CD14-positive monocyte (primary cell): ENCODE measurements at places on chromosomes 13 and 19.

- DNase-seq = peak; percentile 56
Measured at GRCh38 chr19:40612831-40613689, 11.9 kb downstream of the LTBP4 start.

GRCh38 chr13:48178126-48178525 is 54.9 kb upstream of the ITM2B start:
- no peak for DNase-seq

- DNase-seq = peak; percentile 53
Measured at GRCh38 chr19:16355293-16356043, 30.8 kb downstream of the KLF2 start.

GRCh38 chr13:72427757-72428528 is 299.5 kb downstream of the MZT1 start:
- no peak for DNase-seq

GRCh38 chr19:13646758-13647157 is 117.6 kb upstream of the MRI1 start:
- no peak for DNase-seq

DNA sequence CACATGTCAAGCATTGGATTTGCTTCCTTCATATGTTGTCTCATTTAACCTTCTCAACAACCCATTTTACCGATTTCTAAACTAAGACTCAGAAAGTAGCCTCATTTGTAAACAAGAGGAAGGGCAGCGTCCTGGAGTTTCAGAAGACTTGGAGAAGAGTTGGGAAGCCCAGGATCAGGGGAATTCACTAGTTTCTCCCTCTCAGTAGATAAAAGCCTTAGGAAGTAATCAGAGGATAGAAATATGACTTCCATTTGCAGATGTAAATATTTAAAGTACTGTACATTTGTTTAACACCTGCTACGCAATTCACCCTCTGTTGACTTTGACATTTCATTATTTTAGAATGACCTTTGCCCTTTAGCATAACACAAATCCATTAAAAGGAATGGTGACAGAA is 216.4 kb downstream of the DCT start:
- DNase-seq = no peak

DNA sequence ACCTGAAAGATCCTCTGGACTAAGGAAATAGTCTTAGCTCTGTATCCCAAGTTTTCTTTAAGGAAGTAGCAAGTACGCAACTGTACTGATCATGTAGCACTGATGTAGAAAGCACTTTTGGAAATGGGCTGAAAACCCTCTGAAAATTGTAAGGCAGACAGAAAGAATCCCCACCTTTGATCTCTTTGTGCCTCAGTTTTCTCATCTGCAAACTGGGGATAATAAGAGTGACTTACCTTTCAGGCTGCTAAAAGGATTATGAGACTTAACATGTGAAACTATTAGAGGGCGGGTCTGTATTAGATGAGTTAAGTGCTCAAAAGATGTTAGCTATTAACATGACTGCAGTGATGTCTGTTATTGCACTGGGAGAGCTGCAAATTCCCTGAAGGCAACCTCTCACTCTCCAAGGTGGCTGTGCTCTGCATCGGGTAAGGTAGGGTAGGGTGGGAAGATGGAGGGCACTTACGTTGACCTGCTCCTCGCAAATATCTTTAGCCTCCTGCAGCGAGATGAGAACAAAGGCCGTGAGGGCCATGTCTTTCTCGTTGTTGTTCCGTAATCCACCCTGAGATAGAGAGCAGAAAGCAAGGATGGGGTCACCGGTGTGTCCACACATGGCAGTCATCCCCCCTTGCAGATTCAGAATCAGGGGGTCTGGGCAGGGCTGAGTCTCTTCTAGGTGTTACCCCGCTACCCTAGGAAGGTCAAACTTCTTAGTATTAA is 20.4 kb upstream of the TNFSF14 start:
- no peak for DNase-seq

- DNase-seq = no peak
Measured at GRCh38 chr13:38767506-38768265, 80.8 kb downstream of the FREM2 start.

DNA sequence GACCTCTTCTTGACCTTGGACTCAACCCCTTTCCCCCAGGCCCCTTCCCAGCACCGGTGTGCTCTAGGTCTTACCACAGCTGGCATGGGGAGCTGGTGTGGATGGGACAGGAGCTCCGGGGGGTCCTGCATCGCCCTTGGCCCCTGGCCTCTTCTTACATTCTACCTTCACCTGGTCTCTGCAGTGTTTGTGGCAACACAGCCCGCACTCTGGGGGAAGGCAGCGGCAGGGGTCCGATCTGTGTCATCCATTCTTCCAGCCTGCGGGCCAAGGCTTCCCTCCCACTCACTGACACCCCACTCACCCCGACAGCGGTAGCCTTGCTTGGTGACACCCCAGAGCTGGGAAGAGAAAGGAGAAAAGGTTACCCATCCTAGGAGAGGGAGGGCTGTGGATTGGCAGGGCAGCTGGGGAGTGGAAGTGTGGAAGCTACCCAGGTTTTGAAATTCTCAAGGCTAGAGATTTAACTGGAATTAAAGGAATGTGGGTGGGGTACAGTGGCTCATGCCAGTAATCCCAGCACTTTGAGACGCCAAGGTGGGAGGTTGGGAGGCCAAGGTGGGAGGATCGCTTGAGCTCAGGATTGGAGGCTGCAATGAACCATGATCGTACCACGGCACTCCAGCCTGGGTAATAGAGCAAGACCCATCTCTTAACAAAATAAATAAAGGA is 8.3 kb downstream of the FAM98C start:
- DNase-seq = no peak

- DNase-seq = no peak
Measured at GRCh38 chr13:101098873-101099272, 317.4 kb downstream of the NALCN start.

DNA sequence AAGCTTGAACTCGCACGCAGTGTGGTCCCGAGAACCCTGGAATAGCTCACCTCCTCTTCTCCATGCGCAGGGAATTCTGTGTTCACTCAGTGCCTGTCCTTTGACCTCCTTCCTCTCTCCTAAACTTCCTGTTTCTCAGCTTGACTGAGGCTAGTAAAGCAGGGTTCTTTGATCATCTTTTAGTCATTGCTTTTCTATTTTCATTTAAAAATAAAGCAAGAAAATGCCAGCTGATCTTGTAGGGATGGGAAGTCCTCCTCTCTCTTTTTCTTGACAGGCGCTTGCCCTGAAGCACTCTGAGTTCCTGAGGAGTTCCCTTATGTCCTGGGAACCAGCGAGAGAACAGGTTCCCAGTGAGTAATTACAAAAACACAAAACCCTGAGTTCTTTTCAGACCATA is 62.8 kb downstream of the ARHGEF7 start:
- DNase-seq = no peak

DNA sequence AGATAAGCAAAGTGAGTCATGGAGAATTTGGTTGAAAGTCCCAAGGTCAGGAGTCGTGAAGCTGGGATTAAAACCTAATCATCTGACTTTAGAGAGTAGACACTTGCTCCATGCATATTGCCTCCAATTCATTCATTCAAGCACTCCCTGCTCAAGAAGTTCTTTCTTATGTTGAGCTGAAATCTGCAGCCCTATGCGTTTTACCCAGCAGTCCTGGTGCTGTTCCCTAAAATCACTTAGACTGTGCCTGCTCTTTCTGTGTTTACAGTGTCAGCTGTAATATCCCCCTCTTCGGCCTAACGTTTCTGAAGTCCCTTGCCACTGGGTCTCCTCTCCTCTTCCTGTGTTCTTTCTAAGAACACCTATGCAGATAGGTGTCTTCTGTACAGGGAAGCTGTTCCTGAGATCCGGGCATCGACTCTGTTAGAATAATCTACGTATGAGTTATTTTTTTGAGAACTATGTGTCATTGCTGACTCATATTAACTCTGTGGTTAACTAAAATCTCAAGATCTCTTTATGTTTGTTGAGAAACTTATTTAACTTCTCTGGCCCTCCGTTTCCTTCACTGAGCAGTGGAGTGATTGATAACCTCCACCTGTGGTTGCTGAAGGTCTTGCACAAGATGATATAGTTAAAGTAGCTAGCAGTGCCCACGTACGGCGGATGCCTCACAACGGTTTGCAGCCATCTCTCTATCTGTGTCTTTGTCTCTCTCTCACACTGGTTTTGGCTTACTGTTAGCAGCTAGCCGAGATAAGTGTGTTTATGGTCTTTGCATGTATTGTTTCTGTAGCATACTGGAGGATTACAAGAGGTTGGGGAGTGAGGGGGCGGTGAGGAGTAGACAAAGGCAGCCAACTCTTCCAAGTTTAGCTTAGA is 4.7 kb downstream of the ALOX5AP start:
- DNase-seq = peak; percentile 88

- no peak for DNase-seq
Measured at GRCh38 chr13:103941506-103942140, 875.4 kb upstream of the SLC10A2 start.

DNA sequence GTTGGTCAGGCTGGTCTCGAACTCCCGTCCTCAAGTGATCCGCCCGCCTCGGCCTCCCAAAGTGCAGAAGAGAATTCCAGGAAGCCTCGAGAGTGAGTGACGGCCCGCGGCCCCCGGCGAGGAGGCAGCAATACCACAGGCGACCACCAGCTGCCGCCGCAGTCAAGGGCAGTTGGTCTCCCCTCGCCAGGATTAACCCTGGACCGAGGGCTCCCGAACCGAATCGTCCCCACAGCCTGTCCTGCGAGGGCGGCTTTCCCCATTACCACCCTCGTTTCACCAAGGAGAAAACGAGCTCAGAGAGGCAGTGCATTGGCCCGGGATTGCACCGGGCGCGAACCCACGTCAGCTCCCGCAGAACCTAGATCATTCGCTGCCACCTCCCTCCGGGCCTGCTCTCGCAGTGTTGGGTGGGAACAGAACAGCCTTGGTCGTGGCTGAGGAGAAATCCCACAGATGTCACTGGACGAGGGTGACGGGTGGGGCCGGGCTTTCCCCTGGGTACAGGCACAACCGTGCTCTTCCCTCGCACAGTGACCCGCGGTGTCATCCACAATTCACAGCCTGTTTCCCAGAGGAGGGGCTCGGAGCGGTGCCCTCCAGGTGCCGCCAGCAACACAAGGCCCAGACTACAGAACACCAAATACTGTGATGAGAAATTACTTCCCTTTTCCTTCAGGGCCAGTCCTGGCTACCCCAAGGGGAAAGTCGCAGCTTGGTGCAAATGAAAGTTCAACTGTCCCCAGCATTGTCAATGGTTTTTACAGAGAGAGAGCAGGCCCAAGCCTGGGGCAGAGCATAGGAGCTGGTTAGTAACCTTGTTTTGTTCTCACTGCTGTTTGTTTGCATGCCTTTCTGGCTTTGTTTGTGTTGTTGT is 24.8 kb downstream of the C2CD4C start:
- no peak for DNase-seq

- DNase-seq = peak; percentile 85
Measured at GRCh38 chr19:16118489-16119033, 6.9 kb downstream of the RAB8A start.

DNA sequence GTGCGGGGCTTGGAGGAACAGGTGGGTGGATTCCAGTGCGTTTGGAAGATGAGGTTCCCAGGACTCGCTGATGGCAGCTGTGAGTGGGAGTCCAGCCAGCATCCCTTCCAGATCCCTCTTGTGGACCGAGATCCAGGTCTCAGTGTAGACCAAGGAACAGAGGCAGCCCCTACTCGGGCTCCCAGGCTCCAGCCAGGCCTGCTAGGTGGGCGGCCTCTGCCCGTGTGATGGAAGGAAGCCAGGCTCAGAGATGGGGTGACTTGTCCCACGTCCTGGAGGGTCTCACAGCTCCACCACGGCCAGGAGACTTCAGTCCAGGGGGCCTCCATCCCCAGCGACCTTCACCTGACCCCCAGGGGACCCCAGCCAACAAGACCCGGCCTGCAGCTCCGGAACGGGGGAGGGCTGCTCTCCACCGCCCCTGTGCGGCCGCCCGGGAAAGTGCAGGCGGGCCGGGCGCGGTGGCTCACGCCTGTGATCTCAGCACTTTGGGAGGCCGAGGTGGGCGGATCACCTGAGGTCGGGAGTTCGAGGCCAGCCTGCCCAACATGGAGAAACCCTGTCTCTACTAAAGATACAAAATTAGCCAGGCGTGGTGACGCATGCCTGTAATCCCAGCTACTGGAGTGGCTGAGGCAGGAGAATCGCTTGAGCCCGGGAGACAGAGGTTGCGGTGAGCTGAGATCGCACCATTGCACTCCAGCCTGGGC is 729 bp upstream of the MADCAM1 start:
- DNase-seq = peak; percentile 41

DNA sequence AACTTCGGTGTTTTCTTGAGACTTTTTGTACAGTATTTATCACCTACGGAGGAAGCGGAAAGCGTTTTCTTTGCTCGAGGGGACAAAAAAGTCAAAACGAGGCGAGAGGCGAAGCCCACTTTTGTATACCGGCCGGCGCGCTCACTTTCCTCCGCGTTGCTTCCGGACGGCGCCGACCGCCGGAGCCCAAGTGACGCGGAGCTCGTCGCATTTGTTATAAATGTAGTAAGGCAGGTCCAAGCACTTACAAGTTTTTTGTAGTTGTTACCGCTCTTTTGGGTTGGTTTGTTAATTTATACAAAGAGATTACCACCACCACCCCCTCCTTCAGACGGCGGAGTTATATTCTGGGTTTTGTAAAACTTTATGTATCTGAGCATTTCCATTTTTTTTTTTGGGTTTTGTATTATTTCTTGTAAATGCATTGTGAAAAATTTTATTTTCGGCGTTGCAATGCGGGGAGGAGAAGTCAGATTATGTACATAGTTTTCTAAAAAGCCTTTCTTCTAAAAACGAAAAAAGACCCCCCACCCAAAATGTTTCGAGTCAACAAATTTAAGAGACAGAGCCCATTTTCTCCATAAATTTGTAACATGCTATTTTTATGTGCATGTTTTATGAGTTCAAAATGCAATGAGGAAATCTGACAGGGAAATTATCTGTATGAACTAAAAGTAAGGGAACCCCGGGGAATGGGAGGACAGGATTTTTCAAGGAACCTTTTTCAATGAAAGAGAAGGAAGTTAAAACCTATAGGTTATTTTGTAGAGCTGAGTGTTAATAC is 2.3 kb downstream of the SOX1 start:
- DNase-seq = no peak

- peak; percentile 71 for DNase-seq
Measured at GRCh38 chr19:54448040-54448773, 792 bp upstream of the LENG8 start.

DNA sequence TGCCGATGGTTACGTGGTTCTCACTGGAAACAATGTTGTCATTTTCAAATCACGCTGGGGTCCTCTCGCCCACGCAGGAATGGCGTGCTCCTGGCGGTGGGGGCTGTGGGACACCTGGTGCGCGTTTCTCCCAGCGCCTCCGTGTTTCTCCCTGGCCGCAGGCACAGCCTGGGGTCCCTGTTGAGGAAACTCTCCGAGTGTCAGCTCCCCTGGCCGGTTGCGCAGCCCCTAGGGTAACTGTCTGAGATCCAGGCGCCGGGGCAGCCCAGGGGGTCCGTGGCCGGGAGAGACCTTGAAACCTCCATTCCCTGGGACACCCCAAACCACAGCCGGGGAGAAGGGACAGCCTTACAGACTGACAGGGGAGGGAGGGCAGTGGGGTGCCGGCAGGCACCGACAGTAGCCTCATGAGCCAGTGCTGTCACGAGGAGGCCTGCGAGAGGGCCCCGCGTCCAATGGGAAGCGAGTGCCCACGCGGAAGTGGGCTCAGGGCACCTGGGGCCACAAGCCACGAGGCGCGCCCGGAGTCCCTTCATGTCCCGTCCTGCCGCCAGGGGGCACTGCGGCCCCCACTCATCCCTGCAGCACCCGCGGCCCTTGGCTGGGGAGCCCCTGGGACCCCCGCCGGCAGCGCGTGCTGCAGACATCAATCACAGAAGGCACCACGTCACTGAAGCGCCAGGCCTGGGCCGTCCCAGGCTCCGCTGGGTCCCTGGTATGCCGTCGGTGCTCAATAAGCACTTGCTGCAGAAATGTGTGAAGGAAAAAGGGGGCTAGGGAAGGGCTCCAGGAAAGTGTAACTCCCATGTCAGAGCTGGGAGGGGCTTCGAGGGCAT is 9.5 kb downstream of the ADAMTSL5 start:
- DNase-seq = peak; percentile 37
